ENCODE measurements at places on chromosomes 12 and 14.

DNA sequence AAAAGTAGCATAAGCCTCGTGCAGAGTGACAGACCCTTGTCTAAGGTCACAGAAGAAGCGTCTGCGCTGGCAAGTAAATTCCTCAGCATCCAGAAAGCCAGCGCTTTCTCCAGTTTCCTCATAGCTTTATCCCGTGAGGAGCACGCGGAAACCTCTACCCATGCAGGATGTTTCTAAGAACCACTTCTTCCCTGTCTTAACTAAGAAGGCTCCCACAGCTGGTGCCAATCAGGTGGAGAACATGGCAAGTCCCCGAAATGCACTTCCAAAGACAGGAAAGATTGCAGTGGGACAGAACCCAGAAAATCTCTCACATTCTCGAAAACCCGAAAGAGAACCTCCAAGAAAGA lies 968 bp upstream of the ARID4A start:
- DNase-seq, result no peak

DNA sequence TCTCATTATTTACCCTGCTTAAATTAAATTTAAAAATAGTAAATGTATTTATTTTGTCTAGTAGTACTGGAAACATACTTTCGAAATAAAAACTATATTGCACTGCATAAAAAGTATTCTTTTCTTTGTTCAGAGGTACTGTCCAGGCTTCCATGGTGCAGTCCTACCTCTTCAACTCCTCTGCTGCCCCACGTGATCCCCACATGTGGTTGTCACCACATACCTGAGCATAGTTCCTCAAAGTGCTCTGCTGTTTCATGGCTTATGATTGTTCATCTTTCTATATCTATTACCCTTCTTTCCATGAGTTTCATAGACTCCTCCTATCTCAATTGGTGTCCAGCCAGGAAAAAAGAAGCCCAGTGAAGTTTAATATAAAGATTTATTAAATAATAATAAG lies 317.5 kb upstream of the OR4E1 start:
- no peak for DNase-seq

DNA sequence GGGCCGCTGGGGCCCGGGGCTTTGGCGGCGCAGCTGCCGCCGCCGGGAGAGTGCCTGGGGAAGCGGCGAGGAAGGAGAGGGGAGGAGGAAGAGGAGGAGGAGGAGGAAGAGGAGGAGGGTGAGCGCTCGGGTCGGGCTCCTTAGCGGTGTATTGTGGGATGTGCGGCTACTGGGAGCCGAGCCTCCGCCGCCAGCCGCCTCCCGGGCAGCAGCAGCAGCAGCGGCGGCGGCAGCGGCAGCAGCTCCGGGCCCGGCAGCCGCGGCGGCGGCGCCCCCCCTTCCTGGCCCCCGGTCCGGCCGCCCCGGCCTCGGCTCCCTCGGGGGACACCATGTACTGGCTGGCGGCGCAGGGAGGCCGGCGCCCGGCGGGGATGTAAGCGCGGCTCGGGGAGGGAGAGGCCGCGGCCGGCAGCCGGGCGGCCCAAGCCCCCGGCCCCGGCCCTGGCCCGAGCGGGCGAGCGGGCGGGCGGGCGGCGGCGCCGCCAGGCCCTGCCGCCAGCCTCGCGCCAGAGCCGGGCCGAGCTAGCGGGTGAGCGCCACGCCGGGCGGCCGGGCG lies at the start of gene SETD1B:
Gene SETD1B (plus strand): TSS at position 149 of the 556 bp plus-strand sequence. CDS start 729 bp downstream, outside the sequence.
- peak; percentile 57 for DNase-seq

- no peak for DNase-seq
Observed at GRCh38 chr12:54131641-54132280, 57.0 kb downstream of the SMUG1 start.

DNA sequence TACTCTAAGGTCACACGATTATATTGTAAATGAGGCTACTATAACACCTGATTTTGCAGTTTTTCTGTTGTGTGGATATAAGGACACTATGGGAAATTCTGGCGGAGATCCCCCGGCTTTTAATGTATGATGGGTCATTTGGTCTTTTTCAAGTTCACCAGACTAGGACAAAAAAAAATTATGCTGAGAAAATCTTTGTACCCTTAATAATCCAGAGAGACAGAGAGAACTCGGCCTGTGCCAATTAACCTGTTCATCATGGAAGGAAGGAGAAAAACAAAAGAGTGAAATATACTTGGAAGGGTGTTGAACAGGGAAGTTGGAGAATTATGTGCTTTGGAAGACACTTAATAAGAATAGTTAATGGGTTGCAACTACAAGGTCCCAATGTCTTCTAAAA lies 62.2 kb upstream of the KICS2 start:
- DNase-seq, result no peak

DNA sequence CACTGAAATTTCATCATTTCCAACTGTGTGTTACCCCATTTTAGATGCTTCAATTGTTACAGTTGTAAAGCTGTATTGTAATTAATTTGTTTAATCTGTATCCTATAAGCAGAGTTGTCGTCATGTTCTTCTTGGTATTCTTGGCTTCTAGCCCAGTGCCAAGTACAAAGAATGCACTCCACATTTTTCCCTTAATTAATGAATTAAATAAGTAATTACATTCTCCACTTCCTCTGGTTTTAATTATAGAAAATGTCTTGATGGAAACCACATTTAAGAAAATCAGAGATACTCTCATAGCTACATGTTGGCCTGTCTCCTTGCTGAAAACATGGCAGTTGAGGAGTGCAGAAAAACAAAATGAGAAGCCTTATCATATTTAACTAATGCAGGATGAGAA lies 746 bp downstream of the DNAI7 start:
- no peak for DNase-seq

DNA sequence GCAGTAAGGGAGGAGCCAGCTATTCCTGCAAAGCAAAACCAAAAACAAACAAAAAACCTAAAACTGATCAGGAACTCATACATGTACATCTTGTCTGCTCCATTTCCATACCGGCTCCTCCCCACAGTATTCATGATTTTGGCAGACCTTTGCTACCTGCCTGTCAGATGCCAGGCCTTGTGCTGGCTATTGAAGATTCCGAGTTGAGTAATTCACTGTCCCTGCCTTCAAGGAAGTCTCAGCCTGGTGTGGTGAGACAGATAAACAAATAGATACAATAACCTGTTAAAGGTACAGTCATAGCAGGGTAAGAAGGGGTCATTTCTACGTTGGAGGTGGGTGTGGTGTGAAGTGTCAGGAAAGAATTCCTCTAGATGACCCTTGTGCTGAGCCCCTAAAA lies 42.7 kb downstream of the SUSD6 start:
- DNase-seq, result no peak

- no peak for DNase-seq
Observed at GRCh38 chr14:61225344-61225743, 55.8 kb downstream of the TMEM30B start.

- DNase-seq, result peak; percentile 12
Observed at GRCh38 chr12:119544765-119545625, 48.6 kb upstream of the TMEM233 start.

DNA sequence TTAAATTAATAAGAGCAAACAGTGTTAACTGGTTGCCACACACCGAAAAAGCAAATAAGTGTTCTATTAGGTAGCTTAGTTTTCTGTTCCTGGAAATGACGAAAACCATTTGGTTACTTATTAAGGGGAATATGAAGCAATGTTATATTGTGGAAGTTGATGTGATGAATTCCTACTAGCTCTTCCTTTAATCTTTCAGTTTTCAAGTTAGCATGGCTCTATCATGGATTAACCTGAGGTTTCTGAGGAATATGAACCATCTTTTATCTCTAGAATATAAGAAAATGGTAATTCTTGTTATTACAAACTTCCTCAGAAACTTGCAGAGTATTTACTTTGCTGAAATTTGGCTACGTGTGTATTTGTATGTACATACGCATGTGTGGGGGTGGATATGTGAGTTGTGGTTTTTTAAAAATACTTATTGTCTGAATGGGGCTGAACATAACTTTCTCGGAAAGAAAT lies 245.7 kb downstream of the KCNC2 start:
- DNase-seq, result no peak

GRCh38 chr12:108446766-108447165 lies 68.3 kb upstream of the FICD start:
- DNase-seq, result no peak

GRCh38 chr12:14373217-14373616 lies 7.7 kb downstream of the ATF7IP start:
- no peak for DNase-seq

- no peak for DNase-seq
Observed at GRCh38 chr12:111964935-111965334, 48.0 kb downstream of the TMEM116 start.

- no peak for DNase-seq
Observed at GRCh38 chr12:16555630-16556029, 50.3 kb downstream of the LMO3 start.

DNA sequence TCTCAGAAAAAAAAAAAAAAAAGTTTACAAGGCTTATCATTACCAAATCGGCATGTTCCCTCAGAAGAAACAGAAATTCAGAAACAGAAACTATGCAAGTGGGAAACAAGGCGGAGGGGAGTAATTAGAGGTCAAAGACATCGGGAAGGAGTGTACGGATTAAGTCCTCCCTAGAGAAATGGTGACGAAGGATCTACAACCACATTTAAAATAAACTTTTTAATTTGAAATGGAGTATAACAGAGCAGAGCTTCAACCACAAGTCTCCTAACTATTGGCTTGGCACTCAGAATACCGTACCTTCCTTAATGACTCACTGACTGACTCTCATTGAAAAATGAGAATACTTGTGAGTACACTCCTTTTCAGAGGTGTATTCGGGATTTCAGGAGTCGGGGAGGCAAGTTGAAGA lies 908 bp downstream of the ENTPD5 start:
- peak; percentile 9 for DNase-seq

DNA sequence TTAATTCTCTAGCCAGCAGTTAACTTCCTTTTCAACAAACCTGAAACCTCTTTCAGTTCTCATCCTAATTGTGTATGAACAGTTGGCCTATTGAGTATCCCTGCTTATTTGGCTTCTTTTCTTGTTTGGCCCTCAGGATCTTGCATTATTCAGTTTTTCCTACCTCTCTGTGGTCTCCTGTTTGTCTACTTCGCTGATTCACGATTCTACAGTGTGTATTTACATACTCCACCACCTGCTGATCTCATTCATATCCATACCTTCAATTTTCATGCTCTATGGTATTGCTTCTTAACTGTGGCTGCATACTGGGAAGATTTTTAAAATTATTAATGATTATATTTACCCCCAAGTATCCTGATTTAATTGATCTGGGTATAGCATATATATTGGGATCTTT lies 56.4 kb downstream of the RASSF9 start:
- DNase-seq, result no peak

DNA sequence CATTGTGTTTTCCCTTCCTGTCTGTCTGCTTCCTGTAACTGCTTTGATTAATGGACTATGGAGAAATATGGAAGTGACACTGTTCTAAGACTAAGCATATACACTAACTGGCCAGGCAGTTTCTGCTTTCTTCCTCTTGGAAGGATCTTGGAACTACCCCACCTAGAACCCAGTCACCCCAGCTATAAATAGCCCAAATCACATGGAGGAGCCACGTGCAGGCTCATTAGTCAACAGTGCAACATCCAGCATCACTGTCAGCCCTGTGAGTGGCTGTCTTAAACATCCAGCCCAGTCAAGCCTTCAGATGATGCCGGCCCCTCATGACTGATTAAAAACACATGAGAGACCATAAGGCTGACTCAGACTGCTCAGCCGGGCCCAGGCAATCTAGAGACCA lies 39.2 kb downstream of the BCAT1 start:
- DNase-seq, result no peak

GRCh38 chr12:105329926-105330282 lies 587 bp upstream of the C12orf75 start:
- no peak for DNase-seq

GRCh38 chr12:123271001-123271668 lies 521 bp downstream of the CDK2AP1 start:
- DNase-seq, result peak; percentile 73

- no peak for DNase-seq
Observed at GRCh38 chr14:93010522-93011140, 87.7 kb downstream of the CHGA start.

GRCh38 chr12:104055686-104056388 lies 5.8 kb upstream of the GLT8D2 start:
- no peak for DNase-seq

- peak; percentile 49 for DNase-seq
Observed at GRCh38 chr14:65156568-65157366, 54.5 kb upstream of the MAX start.

DNA sequence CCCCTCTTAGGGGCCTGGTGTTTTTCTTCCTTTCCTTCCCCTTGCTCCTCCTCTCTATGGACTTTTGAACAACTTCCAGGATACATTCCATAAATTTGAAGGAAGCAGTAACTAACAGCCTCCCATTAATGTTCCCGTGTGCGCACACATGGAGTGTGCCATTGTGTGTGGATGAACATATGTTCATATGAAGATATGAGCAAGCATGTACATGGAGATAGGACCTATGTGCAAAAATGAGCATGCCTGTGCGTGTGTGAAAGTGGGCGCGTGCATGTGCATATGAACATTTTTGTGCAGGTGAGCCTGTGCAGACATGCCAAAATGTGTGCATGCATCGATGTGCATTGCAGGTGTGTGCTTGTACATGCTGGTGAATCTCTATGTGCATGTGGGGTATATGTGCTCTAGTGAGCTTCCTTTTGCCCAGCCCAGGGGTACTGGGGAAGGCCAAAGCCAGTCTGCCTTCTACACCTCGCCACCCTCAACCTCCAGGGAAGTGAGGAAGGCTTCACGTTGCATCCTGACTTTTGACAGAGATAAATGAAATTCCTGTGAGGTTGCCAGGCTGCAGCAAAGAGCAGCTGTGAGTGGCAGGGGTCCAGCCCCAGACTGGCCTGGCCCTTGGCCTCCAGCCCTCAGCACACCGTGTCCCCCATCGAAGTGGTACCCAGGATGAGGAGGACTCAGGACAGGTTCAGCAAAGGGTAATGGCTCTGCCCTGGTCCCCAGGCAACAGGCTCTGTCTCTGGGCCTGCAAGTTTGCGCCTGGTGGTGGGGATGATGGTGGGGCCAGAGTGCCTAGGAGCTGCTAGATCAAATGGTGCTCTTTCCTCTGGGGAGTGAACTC lies 21.1 kb upstream of the PGF start:
- no peak for DNase-seq

- DNase-seq, result no peak
Observed at GRCh38 chr14:22178333-22178839, 410.6 kb downstream of the DAD1 start.

DNA sequence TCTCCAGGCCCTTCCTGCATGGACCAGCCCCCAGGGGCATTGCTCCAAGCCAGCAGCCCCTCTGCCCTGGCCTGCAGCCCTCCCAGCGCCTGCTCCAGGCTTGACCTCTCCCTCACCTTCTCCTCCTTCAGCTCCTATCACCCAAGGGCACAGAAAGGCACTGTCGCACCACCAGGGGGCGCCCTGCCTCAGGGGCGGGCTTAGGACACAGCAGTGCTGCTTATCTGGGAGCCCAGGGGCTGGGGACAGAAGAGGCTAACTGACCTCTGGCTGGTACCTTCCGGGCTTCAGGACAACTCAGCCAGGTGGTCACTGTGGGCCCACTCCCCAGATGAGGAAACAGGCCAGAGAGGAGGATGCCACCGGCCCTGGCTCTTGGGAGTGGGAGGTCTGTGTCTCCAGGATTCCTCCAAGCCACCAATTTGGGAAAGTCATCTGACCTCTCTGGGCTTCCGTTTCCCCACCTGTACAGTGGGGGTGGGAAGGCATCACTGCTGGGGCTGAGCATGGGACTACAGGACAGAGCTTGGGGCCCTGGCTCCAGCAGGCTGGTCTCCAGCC lies 25.3 kb upstream of the GPR132 start:
- peak; percentile 80 for DNase-seq

GRCh38 chr12:111261911-111262676 lies 106.8 kb downstream of the PHETA1 start:
- DNase-seq, result no peak

- DNase-seq, result no peak
Observed at GRCh38 chr14:25003537-25003936, 46.4 kb downstream of the STXBP6 start.

GRCh38 chr14:21350539-21350938 lies 33.3 kb downstream of the SUPT16H start:
- DNase-seq, result no peak
